Activated CD4-positive, alpha-beta T cell treated with anti-CD3 and anti-CD28 coated beads, Interleukin-2, amount 10 ng/mL, durations not matched to agents 7 days and 5 days (primary cell): ENCODE measurements at places on chromosomes 2 and 18. TPM values are rescaled to one million over a fixed set of nuclear protein-coding genes. Genes with fewer than 3 reads are reported as not detected.

DNA sequence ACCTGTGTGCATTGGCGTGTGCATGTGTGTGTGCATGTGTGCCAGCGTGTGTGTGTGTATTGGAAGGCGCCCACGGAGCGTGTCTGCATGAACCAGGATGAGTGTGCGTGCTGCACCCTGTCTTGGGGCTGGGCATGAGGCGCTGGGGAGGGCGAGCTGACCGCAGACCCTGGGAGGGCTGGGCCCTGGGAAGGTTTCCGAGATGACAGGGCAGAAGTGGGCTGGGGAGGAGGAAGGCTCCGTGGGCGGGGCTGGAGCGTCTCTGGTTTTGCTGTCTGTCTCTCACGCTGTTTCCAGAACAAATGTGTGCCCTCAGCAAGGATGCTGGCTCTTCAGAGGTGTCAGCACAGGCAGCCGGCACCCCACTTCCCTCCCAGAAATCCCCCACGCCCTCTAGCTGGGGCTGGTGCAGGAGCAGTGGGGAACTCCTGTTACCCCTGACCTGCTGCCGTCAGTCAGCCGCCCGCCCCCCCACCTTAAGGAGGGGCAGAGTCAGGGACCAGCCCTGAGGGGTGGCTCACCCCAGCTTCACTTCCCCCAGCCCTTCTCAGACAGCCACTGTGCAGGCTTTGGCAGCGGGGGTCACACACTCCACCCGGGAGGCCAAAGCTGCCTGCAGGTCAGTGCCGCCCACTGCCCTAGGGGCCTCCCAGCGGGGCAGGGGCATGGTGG is at the start of gene GPR35:
TSS of gene GPR35 (plus strand) at position 531 of the 672 bp plus-strand sequence. CDS start 4,473 bp downstream, outside the sequence.
- no peaks in the 10 kb centered on the region for H3K27me3 ChIP-seq
- H3K36me3 ChIP-seq, result peaks cover 3% of the 10 kb centered on the region
- peak within 1 kb of the TSS; percentile 87 for H3K27ac ChIP-seq
- H3K4me1 ChIP-seq, result peaks cover 59% of the 10 kb centered on the region
- peak within 1 kb of the TSS; percentile 54 for H3K4me3 ChIP-seq

- no peak overlapping the region for H3K4me3 ChIP-seq
- H3K27me3 ChIP-seq, result peaks cover 25% of the 10 kb centered on the region
- no peak overlapping the region for H3K27ac ChIP-seq
- no peaks in the 10 kb centered on the region for H3K36me3 ChIP-seq
- no peak for DNase-seq
Measured at GRCh38 chr2:205930209-205930608, 155.8 kb downstream of the INO80D start.

DNA sequence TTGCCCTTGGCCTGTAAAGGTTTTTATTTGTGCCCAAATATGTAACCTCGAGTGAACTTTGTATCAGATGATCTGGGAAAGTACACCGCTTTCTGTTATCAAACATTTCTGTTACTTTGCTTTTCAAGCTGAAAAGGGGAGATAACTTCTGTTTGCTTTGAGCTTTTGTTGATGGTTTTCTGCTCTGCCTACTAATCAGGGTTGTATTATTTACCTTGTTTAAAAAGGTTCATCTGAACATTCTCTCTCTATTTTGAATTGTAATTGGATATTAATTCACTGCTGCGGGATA is 79.4 kb downstream of the XRCC5 start:
- peaks cover 62% of the 10 kb centered on the region for H3K36me3 ChIP-seq
- H3K27me3 ChIP-seq, result no peaks in the 10 kb centered on the region
- peak overlapping the region; percentile 50 for H3K27ac ChIP-seq
- H3K4me1 ChIP-seq, result peaks cover 51% of the 10 kb centered on the region

DNA sequence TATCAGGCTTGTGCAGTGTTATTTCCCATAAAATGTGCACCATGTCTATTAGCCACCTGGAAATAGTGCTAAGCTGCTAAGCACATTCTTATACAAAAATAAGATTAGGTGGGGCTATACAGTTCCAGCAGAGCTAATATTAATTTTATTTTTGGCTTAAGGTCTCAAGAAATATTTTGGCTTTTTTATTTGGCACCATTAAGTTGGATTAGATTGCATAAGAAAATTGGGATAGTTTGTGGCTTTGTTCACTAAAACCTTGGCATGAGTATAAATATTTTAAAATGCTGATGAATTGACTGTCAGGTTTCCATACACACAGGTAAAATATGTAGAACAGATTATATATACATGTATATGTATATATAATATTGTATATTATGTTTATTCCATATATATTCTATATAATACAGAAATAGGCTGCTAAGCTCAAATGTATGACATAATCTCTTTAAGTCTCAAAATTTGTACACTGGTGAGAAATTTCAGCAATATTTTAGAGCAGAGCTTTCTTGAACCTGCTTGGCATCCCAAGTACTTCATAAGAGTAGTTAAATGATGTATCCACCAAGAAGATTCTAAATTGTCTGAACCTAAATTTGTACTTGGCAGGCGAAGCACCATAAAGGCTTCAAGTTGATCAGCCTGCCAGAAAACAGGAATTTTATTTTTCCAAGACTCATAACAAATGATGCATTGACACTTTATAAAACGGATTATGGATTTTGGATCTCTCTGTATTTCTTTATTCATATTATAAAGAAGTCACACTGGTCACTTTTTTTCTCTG is 32.6 kb downstream of the CCDC102B start:
- H3K36me3 ChIP-seq, result no peaks in the 10 kb centered on the region
- H3K4me3 ChIP-seq, result no peak overlapping the region
- H3K27me3 ChIP-seq, result no peaks in the 10 kb centered on the region
- H3K4me1 ChIP-seq, result no peaks in the 10 kb centered on the region
- no peak overlapping the region for H3K27ac ChIP-seq

- H3K4me3 ChIP-seq, result no peak overlapping the region
- H3K27ac ChIP-seq, result no peak overlapping the region
- no peak for DNase-seq
- no peaks in the 10 kb centered on the region for H3K36me3 ChIP-seq
- no peaks in the 10 kb centered on the region for H3K27me3 ChIP-seq
Measured at GRCh38 chr2:150147889-150148683, 339.4 kb downstream of the RND3 start.

- H3K27me3 ChIP-seq, result no peaks in the 10 kb centered on the region
- H3K4me1 ChIP-seq, result no peaks in the 10 kb centered on the region
- no peak for DNase-seq
- H3K27ac ChIP-seq, result no peak overlapping the region
Measured at GRCh38 chr18:14933964-14934363, 186.0 kb downstream of the ANKRD30B start.

- H3K4me3 ChIP-seq, result no peak overlapping the region
- H3K4me1 ChIP-seq, result no peaks in the 10 kb centered on the region
- DNase-seq, result no peak
- no peak overlapping the region for H3K27ac ChIP-seq
Measured at GRCh38 chr2:196500686-196501431, 138.7 kb upstream of the CCDC150 start.

DNA sequence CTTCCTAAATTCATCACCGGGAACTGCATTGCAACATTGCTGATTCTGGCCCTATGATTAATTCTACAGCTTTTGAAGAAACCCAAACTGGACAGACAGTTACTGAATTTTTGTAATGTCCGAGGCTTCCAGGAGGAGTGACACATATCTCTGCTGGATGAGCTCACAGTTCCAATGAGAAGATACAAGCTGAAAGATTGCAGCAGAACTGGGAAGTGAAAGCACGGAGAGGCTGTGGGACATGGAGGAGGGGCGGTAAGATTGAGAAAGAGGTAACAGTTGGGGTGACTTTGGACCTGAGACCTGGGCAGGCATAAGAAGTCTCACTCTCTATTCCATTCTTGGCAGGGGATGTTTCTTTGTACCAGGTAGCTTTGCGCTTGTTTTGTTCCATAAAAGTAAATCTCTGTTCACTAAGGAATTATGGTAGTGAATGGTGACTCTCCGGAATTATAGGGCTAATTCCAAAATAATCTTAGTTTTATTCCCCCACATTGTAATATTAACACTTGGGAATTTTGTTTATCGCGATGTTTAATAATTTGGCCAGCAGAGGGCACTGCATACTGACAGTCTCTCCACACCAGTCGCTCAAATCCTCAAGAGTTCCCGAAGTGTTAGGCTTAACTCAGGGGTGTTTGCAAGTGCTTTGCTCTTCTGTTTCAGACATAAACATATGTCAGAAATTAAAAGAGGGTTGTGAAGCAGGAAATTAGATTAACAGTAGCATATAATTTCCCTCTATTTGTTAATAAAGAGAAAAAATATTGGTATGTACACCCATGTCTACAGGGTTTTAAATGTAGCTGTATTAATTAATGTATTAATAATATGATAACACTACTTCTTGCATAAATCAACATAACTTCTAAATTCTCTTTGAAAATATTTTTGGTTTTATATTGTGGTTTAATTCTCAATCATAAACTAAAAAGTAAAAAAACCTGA is 201.4 kb downstream of the SOCS6 start:
- H3K36me3 ChIP-seq, result no peaks in the 10 kb centered on the region
- no peak overlapping the region for H3K27ac ChIP-seq
- no peaks in the 10 kb centered on the region for H3K4me1 ChIP-seq
- H3K27me3 ChIP-seq, result no peaks in the 10 kb centered on the region
- peak; percentile 44 for DNase-seq

DNA sequence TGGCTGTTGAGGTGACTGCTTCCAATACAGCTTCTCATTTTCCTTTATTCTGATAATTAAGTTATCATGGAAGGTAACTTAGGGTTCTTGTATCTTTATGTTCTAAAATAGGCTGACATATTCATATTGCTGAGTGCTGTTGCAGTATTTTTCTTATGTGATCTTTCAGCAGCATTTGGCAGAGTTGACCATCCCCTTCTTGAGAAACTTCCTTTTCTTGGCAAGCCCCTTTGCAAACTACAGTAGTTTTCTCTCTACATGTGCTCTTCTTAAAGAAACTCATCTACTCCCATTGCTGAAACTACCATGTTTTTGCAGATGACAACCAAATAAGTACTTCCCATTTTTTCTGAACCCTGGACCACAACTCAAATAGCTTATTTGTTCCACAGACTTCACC is 476.5 kb upstream of the TRIB2 start:
- no peaks in the 10 kb centered on the region for H3K27me3 ChIP-seq
- no peak overlapping the region for H3K27ac ChIP-seq
- H3K4me3 ChIP-seq, result no peak overlapping the region
- no peaks in the 10 kb centered on the region for H3K36me3 ChIP-seq
- no peaks in the 10 kb centered on the region for H3K4me1 ChIP-seq
- no peak for DNase-seq

DNA sequence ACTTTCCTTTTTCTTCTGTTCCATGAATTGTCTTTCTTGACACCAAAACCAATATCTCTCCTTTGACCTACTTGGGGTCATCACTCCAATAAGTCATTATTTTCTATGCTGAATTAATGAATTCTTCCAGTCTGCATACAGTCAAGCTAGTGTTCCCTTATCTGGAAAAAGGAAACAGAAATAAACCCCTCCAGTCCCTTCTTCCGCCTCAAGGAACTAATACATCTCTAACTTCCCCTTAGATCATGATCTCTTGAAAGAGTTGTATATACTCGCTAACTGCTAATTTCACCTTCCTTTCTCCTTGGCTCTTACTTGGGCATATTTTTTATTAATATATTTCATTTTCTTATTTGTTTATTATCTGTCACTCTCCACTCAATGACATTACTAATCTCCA is 7.3 kb upstream of the ARHGAP15 start:
- peaks cover 12% of the 10 kb centered on the region for H3K36me3 ChIP-seq
- DNase-seq, result no peak
- peaks cover 15% of the 10 kb centered on the region for H3K4me1 ChIP-seq
- no peak overlapping the region for H3K27ac ChIP-seq
- H3K4me3 ChIP-seq, result no peak overlapping the region
- no peaks in the 10 kb centered on the region for H3K27me3 ChIP-seq

DNA sequence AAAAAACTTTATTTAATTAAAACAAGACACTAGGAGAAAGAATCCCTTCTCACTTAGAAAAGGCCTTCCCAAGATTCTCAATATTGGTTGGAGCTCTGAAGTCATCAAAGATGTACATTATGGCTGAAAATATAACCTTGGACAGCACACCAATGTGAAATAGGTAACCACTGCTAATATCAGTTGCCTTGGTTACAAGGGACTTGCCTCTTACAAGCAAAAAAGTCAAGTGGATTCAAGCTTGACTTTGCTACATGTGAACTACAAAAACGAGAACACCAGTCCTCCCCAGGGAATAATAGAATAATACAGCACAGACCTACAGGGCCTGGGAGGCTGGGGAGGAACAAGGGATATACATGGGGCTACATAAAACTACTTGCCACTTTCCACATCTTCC is 46.1 kb downstream of the NABP1 start:
- peaks cover 22% of the 10 kb centered on the region for H3K27me3 ChIP-seq
- H3K4me3 ChIP-seq, result no peak overlapping the region
- no peak for DNase-seq
- no peaks in the 10 kb centered on the region for H3K36me3 ChIP-seq
- H3K4me1 ChIP-seq, result no peaks in the 10 kb centered on the region

- H3K27ac ChIP-seq, result no peak overlapping the region
- no peaks in the 10 kb centered on the region for H3K36me3 ChIP-seq
- H3K27me3 ChIP-seq, result no peaks in the 10 kb centered on the region
- DNase-seq, result no peak
Measured at GRCh38 chr2:7281231-7282201, 364.3 kb downstream of the RNF144A start.

- H3K27me3 ChIP-seq, result no peaks in the 10 kb centered on the region
- peaks cover 5% of the 10 kb centered on the region for H3K36me3 ChIP-seq
- peak overlapping the region; percentile 92 for H3K27ac ChIP-seq
- peak; percentile 66 for DNase-seq
Measured at GRCh38 chr2:10407841-10408648, 40.1 kb downstream of the ODC1 start.

DNA sequence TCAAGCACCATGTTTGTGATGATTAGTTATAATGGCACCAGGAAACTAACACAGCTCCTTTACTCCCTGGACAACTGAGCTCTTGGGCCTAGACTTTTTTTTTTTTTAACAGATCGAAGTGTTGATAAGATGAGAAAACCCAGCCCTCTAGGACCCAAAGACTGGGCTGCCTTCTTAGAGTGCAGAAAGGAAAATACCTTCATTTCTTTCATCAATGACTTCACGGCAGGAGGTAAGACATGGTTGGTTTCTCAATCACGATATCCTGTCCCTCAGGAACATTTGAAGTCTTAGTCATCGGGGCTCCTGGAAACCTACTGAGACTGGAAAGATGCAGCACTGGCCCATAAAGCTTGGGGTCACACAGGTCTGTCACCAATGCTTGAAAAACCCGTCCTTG is 84.7 kb downstream of the TNFRSF11A start:
- peaks cover 2% of the 10 kb centered on the region for H3K36me3 ChIP-seq
- H3K4me3 ChIP-seq, result no peak overlapping the region
- DNase-seq, result no peak

Gene CBLN2
- total RNA-seq, result not detected

Gene CHRNG
- not detected for total RNA-seq

Gene ALKAL2
- not detected for total RNA-seq

Gene CNGA3
- total RNA-seq, result not detected

Gene NBAS
- total RNA-seq, result 36.5 TPM

Gene SERPINB12
- total RNA-seq, result not detected

Gene GCA
- total RNA-seq, result 11.8 TPM

Gene VWC2L
- not detected for total RNA-seq
